Occipital lobe (tissue), 3 donors: ENCODE measurements at places on chromosomes 2 and 18.

DNA sequence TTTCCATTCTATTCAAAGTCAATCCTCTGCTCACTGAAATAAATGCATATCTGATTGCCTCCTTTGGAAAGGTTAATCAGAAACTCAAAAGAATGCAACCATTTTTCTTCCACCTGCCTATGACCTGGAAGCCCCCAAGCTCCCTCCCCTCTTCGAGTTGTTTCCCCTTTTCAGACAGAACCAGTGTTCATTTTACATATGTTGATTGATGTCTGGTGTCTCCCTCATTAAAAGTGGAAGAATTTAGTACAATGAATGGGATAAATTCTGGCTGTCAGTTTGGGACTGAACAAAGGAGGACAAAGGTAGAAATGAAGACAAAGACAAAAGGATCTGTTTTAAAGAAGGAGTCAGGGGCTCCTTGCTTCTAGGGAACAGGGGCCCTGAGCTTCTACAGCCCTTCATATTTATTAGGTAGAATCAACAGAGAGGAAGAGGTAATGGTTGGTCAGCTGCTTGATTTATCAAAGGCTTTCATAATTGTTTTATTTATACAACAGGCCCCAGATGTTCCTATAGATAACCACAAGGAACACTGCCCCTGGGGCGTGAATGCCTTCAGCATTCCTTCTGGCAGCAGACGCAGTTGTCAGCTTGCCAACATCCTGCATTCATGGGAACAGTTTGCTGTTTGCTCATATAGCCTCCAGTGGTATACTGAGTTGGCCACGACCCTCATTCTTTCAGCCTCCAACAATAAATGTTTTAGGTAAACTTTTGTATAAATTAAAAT, 949.8 kb upstream of the LRATD1 start:
- DNase-seq, result no peak

- no peak for DNase-seq
Observed at GRCh38 chr2:54615832-54616534, 107.5 kb upstream of the EML6 start.

DNA sequence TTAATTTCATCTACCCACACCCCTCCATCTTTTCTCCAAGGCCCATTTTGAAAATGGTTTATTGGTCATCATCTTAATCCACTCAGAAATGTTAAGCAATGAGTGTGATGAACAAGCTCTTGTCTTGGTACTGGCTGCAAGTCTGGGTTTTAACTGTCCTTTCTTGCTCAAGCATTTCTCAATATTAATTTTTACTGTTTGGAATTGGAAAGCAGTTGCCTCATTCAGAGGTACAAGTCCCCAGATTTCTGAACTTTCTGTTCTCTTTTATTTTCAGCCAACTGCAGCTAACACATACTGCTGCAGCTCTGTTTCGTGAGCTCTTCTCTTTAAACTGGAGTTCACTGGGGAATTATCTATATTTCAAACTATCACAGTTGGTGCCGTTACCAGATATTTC, 99.4 kb upstream of the TEX51 start:
- DNase-seq, result no peak

GRCh38 chr2:241381872-241382271, 25.8 kb downstream of the FARP2 start:
- no peak for DNase-seq

GRCh38 chr2:200028998-200029397, 73.6 kb downstream of the MAIP1 start:
- no peak for DNase-seq

DNA sequence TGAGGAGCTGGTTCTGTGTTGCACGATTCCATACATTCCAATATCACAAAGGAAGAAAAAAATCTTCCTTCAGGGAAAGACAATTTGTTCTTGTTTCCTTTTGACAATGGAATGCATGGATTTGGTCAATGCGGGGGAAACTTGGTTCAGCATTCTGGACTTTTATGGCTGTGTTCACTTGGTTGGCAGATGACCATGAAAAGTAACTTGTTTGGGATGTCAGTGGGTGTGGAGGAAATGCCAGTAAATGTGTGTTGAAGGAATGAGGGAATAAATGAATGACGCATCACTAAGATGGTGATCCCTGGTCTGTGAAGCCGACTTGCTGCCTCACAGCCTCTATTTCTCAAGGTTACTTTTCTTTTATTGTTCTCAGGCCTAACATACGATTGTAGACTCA, 53.7 kb downstream of the THUMPD2 start:
- DNase-seq, result no peak

DNA sequence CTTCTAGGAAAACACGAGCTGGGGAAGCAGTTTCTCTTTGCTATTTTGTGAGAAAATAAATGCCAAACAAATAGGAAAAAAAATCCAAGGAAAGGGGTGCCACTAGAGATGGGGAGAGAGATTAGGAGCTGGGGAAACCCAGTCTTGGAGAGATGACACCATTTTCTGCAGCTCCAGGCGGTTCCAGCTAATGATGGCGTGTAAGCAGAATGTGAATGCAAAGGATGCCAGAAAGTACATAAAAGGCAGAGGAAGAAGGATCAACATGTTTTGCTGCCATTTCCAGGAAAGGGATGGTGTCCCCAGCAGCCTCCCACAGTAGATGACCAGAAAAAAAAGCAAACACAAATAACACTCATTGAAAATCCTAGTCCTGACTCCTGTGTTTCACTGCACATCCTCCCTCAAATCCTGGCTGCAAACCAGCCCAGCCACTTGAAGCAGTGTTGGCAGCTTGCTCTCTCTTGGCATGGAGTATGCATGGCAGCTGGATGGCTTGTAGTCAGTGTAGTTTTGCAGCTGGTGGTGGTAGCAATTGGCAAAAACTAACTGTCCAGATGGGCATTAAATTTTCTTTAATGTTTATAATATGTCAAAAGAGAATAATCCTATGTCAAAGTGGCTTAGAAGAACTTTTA, 93.6 kb downstream of the FTCDNL1 start:
- peak; percentile 85 for DNase-seq

DNA sequence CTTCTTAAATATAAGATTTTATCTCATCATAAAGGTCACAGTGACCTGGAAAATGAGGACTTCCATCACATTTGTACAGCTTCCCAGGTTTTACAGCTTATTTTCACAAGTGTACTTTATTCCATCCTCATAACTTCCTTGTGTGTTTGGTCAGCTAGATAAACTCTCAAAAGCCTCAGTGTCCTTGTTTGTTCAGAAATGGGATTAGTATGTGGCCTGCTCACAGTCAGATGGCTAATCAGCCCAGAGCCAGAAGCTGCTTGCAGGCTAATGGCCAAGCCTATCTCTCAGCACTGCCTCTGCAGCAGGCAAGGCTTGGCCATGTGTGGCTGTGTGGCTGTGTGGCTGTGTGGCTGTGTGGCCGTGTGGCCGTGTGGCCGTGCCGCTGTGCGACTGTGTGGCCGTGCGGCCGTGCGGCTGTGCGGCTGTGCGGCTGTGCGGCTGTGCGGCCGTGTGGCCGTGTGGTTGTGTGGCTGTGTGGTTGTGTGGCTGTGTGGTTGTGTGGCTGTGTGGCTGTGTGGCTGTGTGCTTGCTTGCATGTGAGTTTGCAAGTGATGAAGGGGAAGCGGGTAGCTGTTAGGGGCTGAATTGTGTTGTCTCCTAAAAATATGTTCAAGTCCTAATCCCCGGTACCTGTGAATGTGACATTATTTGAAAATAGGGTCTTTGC, 233.0 kb upstream of the TNP1 start:
- DNase-seq, result no peak

DNA sequence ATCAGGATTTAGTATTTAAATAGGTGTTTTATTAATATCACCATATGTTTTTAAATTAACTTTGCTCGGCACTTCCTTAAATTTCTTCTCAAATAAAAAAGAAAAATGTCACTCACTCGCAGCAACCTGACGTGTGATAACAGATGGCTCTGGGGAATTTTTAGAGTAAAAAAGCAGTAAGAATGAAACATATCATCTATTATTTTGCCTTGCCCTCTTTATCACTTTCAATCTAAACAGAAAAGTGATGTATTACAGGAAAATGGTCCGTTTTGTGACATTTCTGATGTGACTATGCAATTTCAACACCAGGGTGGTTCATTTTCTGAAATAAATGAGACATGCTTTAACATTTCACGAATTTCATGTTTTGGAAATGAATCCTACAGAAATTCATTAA, 1368.0 kb upstream of the LRRTM1 start:
- no peak for DNase-seq

DNA sequence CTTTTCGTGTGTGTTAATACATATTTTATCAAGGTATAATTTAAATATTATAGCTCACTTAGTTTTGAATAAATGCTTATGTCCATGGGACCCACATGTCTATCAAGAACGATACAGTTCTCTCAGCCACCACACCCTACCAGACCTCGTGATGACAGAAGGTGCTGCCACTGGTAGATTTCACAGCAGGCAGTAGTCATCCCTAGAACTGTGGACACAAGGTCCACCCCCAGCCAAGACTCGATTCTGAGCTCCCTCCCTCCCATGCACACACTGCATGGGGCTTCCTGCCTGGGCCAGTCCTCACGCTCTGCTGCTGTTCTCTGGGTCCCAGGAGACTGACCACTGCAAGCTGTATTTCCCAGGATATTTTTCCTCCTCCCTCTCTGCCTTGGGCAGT, 26.5 kb upstream of the CREB1 start:
- no peak for DNase-seq

- DNase-seq, result no peak
Observed at GRCh38 chr2:33502025-33502424, 25.6 kb downstream of the RASGRP3 start.

DNA sequence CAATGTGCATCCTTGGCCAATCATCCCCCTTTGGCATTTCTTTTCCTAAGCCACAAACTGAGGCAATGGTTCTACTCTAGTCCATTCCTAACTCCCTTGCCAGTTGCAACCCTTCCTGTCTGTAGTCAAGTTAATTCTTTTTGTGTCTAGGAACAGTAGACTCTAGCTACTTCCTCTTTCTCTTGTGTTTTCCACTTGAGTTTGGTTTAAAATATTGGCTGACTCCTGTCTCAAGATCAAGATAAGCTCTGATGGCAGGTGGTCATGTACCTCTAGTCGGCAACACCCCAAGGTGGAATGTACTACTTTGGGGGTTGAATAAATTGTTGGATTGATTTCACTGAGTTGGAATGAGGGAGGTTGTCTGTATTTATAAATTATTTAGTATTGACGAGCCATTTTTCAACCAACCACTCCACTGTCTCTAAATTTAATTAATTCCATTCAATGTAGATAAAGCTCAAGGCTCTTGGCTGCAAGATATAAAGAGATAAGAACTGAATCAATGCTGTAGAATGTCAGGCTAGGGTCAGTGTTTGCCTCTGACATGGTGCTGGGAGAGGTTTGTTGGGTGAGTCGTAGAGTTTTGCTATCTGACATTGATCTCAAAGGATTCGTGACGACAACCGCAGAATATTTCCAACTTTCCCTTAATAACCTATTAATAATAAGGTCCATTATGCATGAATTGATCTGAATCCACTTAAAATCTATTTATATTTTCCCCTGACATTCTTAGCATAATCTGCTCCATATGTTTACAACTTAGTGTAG, 188.7 kb upstream of the APCDD1 start:
- no peak for DNase-seq
